ENCODE measurements at places on chromosomes 3 and 15.

- no peak for DNase-seq
These were observed 444.8 kb upstream of the GRM7 start for GRCh38 chr3:6416049-6416661.

- DNase-seq = no peak
These were observed 43.6 kb downstream of the NMNAT3 start for GRCh38 chr3:139634111-139634635.

DNA sequence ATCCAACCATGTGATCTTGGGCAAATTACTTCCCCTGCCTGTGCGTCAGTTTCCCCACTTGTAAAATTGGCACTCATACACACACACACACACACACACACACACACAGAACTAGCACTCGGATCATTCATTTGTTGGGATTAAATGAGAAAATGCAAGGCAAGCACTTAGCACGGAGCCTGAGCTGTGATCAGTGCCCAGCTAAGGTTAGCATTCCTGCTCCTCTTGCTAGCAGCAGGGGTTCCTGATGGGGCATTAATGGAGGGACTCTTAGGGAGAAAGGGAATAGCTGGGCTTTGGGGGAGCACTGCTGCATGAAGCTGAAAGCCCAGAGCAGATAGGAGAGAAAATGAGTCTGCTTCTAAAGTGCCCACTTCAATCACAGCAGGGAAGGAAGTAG lies 187.7 kb upstream of the C2CD4B start:
- DNase-seq = no peak

DNA sequence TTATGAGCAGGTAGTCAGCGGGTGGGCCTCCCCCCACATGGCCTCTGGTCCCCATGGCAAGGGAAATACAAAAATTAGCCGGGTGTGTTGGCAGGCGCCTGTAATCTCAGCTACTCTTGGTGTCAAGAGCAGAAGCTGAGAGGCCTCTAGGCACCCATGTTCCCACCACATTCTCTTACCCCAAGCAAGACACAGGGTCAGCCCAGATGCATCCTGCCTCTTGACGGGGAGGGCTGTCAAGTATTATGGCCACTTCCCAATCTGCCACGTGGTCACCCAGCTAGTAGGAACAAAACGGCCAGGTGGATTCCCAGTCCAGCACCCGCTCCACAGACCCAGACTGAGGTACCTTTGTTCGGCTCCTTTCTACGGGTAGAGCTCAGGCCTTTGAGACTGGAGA lies 16.2 kb upstream of the SLC6A6 start:
- no peak for DNase-seq

All from hematopoietic multipotent progenitor cell treated with erythropoietin and hydrocortisone succinate and interleukin-3 and kit ligand, for 4 days (in vitro differentiated cells).